ENCODE measurements at places on chromosomes 6 and 20.

- no peak for DNase-seq
Measured at GRCh38 chr20:16491294-16491905, 81.8 kb downstream of the KIF16B start.

- DNase-seq = no peak
Measured at GRCh38 chr20:17587824-17588223, 17.9 kb downstream of the DSTN start.

DNA sequence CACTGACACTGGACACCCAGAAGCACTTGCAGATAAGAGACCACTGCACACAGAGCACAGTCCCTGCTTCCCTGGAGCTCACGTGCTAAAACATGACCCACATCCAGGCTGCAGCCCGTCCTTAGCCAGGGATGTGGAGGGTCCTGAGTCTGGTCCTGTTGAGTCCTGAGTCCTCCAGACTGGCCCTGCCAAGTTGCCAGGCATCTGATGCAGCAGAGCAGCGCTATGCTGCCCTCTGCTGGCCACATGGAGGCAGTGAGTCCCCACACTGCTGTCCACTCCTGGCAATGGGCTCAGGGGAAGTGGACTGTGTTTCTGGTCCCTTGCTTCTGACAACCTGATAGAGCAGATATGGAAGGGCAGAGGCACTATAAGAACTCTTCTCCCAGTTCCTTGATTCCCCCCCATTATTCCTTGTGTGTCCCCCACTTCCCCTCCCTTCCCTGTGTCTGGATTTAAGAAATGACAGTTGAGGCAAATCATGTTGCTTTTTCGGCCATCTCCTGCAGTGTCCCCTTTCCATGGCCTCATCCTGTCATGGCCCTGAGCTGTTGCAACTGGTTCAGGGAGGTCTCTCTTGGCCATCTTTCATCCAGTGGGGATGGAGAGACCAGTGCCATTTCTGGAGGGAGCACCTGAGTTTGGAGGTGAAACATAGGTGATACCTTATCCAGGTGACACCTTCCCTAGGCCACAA lies 86.0 kb downstream of the DHX35 start:
- peak; percentile 63 for DNase-seq

DNA sequence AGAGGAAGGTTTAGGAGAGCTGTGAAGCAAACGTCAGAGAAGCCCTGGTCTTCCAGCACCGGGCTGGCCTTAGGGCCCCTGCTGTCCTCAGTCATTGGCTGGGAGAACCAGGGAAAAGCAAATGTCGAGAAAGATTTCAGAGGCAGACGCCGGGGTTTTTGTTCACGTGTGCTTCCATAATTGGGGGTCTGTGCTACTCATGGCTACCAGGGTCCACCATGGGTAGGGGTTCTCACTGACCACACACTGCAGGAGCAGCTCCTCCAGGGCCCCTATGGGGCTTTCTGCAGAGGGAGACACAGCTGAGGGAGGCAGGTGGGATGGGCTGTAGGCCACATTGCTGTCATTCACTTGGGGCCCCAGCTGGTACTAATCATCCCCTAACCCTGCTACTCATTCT lies 291.8 kb upstream of the FOXQ1 start:
- no peak for DNase-seq

DNA sequence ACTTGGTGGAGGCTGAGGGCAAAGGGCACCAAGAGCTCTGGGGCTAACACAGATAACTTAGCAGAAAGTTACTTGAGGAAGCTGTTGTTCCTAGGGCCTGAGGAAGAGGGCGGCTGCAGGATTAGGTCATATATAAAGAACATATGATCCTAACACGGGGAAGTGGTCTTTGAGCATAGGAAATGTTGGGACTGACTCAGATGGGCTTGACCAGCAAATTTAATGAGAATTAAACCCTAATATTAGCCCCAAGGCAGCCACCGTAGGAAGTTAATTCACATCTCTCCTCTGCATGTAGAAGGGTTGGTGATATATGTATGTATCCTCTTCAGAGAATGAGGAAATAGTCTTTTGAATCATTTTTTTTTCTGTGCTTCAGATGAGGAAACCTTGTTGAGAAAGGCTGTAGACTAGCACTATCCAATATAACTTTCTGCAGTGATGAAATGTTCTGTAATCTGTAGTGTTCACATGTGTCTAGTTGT lies 9.2 kb upstream of the ZBTB9 start:
- no peak for DNase-seq

DNA sequence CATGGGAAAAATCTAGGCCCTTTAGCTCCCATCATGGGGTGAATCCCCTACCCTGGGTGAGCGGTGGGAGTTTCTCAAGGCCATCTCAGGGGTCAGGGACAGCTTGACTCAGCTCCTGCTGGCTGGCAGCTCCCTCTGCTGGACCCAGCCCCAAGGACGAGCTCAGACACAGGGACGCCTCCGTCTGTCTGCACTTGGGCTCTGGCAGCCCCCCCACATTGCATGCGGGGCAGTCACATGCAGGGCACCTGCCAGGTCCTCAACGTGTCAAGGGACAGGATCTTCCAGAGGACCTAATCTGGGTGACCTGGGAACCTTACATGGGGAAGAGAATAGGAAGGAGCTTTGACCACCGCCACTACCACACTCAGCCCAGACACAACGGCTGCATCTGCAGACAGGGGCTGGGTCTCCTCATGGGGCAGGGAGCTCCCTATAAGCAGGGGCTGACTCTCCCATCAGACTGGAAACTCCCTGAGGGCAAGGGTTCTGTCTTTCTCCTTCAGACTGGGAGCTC lies 173.4 kb downstream of the MRPL14 start:
- DNase-seq = no peak

DNA sequence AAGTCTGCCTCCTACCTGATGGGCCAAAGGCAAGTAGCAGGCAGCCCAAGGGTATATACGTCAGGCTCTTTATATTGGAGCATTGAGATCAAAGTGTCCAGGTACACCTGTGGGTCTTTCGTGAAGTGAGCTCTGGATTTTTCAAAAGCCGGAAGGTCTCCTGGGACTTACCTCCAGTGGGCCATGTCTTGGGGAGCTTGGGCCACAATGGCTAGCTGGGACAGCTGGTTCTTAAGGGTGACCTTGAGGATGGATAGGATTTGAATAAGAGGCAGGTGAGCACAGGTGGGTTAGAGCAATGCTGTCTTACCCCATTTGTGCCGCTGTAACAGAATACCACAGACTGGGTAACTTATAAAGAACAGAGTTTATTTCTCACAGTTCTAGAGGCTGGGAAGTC lies 153.4 kb downstream of the CDC5L start:
- DNase-seq = no peak

DNA sequence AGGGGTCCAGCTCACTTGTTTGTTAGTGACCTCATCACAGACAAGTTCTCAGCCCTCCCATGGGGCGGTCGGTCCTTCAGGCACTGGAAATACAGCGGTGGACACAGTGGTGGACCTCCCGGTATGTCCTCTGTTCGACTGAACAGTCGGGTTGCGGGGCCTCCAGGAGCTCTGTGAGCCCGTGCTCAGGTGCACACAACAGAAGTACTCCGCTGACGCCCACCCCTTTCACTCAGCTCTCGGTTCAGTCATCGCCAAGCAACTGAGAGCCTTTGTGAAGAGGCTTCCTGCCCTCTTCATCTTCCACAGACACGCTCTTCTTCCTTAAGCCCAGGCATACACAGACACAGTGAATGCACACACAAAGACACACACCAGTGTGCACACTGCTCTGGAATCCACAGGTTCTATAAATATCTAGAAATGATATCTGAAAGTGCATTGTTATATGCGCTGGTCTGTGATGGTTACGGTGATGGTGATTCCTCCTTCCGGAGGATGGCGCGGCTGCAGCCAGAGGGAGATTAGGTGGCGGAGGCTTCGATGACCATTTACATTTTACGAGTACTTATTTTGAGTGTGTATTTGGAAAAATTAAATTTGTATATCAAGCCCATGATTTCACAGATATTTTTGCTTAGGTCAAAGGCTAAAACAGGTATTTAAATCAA lies 46.8 kb upstream of the BHLHE23 start:
- DNase-seq = no peak

DNA sequence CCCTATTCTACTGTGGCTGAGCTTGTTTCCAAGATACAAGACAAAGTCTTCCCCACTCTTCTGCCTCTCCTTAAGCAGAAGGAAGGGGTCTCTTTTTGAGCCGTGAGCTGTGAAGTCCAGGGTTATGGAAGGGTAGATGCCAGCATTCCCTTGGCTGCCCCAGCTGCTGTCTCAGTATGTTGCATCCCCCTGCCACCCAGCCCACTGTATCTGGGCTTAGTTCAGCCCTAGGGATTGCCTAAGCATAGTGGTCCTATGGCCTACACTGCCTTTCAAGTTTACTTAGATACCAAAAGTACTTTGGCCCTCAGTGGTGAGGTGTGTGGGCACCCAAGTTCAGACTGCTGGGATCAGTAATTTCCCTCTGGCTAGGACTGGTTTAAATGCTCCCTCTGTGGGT lies 421.9 kb upstream of the KHDRBS2 start:
- DNase-seq = no peak

DNA sequence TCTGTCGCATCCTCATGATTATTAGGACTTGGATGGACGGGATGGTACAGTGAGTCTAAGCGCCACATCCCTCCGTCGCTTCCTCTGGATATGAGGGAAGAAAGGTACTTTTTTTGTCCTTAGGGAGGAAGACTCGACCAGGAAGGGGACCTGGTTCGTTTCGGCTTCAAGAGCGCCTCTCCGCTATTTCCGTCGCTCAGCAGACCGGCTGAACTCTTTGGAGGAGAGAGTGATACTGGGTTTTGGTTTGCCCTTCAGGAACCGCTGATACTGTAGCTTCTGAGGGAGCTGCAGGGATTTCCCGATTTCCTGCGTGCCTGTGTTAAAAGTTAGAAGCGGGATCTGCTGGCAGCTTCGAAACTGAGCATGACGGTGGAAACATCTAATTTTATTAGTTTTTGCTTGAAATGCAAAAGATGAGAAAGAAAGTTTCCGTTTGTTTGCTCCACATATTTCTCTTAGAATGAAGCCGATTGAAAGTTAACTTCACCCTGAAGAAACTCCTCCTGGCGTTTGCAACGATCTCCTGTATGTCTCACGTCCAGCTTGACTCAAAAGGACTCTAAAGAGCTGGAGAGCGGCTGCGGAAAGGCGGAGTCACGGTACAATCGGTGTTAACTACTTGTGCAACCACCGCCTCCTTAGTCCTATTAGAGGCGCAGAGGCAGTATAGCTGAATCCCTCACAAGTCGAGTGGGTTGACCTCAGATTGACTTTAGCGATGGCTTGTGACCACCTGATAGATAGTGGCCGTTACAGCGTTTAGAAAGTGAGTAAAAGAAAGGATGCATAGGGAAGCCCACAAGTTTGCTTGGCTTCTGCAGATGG lies 129.4 kb downstream of the TRIM27 start:
- no peak for DNase-seq

GRCh38 chr20:45407067-45407745 lies 883 bp upstream of the DBNDD2 start:
- DNase-seq = no peak

- DNase-seq = no peak
Measured at GRCh38 chr6:6248651-6249050, 71.8 kb downstream of the F13A1 start.

DNA sequence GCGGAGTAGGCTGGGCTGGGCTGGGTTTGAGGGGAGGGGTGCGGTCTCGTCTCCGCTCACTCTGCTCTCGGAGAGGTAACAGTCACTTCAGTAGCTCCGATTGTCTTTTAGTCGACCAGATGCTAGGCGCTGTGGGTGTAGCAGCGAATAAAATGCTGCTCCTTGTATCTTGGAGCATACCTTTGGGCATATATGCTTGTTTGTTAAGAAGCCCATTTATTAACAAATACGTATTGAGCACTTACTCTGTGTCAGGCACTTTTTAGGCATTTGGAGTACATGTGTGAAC lies 545 bp downstream of the ACTR5 start:
- DNase-seq = no peak

- DNase-seq = no peak
Measured at GRCh38 chr6:45783716-45784115, 231.9 kb downstream of the CLIC5 start.

DNA sequence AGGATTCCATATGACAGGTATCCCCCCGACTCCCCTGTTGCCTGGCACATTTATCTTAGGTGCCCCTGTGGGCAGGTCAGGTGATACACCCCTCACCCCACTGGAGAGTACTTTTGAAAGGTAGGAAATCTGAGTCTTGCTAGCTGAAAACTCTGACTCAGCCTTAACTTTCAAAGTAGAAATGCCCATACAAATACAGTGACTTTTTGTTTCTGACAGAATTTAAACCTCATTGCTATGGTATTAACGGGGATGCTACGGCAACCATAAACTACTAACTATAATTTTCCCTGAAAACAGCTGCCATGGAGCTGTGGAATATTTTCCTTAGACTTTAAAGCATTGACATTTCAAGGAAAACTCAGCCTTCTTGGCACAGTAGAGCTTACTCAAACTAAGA lies 536.0 kb downstream of the RFPL4B start:
- DNase-seq = no peak

DNA sequence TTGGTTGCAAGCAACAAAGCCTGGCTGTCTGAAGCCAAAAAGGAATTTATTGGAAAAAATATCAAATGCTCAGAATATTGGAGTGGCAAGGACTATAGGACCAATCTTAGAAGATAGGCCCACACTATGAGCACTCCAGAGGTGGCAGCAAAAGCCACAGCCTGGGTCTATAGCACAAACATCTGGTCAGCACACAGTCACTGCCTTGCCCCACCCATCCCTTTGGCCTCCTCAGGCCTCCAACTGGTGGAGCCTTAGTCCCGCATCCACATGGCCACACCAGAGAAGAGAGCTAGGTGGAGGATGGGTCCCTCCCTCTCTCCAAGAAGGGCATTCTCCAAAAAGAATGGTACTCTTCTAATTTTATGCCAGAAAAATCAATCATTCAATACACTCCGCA lies 14.0 kb downstream of the NUDT3 start:
- no peak for DNase-seq

DNA sequence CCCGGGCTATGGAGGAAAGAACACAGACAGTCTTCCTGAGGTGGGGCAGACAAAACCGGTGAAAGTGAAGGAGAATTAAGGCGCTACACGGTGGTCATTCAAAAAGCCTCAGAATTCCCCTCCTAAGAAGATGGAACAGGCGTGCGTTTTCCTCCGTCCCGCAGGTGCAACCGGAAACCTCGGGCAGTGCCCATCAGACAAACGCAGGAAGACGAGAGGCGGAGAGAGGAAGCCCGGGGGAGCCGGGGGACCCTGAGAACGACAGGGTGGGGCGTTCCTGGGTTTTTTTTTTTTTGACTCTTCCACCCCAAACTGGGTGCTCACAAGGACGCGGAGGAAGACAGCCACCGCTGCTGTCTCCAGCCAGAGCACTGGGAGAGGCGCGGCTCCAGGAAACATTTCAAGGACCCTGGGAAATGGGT lies 25.4 kb downstream of the TTLL2 start:
- no peak for DNase-seq

DNA sequence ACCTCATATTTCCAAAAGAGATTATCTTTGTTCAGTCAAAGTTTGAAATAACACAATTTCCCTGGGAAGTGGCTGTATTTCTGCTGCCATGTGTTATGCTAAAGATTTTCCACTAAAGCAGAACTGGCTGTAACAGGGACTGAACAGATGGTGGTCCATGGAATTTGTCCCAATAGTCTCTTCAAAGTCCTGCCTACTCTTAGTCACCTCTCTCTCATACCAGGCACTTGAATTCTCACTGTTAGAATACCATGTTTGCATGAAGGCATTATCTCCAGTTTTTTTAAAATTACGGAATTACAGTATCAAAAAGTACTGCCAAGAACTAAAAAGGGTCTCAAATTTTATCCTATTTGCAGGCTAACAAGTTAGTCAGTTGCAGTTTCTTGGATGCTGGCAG lies 105.0 kb upstream of the HDDC2 start:
- DNase-seq = no peak

- DNase-seq = no peak
Measured at GRCh38 chr6:83708546-83708969, 343 bp downstream of the SNAP91 start.

- no peak for DNase-seq
Measured at GRCh38 chr6:159997498-159998101, 28.7 kb downstream of the IGF2R start.

- no peak for DNase-seq
Measured at GRCh38 chr20:208942-209566, 18.0 kb upstream of the DEFB129 start.

Data from activated T-helper 2 cell treated with anti-CD3 and anti-CD28 coated beads, Interferon-gamma antibody, Interleukin-2, Interleukin-4, amounts not matched to agents 10 μg/mL and 5 μg/mL and 100 μg/mL, durations not matched to agents 14 hours and 24 hours and 36 hours (primary cell).